ENCODE measurements at places on chromosomes 5 and 9.
A peak's percentile ranks its signal among the peaks of the same experiment; 100 is the strongest.

DNA sequence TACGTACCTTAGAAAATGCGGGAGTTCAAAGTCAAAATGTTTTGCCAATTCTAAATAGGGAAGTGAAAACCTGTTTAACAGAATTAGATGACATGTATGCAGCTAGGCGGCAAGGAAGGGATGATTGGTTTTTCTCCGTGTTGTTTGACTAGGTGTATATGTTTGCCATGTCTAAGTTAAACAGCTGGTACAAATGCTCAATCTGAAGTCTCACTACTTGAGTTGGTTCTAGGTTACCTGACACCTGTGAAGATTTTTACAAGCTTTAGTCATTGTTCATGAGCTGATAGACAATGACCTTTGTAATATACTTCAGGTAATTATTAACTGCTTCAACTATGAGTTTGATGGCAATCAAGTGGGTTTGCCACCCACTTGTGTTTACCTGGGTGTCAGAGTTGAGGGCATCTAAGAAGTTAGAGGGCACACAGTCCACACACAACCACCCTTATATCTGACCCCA lies 74.3 kb downstream of the SLC44A1 start:
- DNase-seq: no peak

DNA sequence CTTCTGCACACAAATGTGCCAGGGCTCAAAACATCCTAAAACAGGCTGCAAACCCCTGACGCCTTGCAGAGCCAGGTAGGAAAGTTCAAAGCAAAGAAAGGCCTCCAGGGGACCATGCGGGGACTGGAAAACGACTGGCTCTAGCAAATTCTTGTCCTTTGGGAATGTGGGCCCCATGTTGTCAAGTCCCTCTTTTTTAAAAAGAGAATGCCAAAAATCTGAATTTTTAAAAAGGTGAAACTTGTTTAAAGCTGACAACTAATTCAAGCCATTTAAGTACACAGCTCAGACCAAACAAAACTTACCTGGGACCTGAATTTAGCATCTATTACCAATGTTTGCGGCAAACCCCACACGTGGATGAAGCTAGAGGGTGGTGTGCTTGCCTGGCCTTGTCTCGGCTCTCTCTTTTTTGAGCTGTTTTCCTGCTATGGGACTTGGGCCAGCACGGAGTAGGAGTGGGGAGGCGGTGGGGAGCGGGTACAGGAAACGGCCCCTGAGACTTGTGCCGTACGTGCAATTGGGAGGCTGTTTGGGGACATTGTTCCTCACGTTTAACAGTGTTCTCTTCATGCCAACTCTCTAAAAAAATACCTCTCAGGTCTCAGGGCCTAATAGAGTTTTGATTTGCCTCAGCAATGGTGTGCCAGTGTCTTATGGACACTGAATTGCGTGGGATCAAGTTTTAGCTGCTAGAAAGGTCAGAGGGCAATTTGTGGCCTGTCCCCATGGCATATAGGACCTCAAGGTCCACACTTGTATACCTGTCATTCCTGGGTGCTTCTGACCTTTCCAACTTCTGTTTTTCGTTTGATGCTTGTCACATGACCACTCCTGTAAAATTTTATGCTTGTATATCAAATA lies 15.1 kb upstream of the PHF19 start:
- no peak for DNase-seq

- DNase-seq: no peak
These were observed 245.5 kb downstream of the SMARCA2 start for GRCh38 chr9:2260417-2261306.

DNA sequence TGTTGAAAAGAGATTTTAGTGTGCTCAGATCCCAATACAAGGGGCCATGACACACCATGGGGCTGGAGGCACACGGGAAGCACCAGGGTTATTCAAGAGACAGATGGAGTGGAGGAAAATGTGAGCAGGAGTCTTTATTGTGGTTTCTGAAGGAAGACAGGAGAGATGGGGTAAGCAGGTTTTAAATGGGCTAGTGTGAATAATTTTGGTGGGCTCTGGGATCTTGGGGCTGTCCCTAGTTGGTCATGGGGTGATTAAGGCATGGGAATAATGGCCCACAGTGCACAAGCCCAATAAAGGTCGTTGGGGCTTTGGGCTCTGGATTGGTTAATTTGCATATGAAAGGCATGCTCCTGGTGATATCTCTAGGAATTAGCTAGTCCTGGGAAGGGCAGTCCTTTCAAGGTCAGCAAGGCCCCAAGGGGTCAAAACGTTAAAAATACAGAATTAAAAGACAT lies 3.6 kb upstream of the SCGB3A2 start:
- DNase-seq: no peak

DNA sequence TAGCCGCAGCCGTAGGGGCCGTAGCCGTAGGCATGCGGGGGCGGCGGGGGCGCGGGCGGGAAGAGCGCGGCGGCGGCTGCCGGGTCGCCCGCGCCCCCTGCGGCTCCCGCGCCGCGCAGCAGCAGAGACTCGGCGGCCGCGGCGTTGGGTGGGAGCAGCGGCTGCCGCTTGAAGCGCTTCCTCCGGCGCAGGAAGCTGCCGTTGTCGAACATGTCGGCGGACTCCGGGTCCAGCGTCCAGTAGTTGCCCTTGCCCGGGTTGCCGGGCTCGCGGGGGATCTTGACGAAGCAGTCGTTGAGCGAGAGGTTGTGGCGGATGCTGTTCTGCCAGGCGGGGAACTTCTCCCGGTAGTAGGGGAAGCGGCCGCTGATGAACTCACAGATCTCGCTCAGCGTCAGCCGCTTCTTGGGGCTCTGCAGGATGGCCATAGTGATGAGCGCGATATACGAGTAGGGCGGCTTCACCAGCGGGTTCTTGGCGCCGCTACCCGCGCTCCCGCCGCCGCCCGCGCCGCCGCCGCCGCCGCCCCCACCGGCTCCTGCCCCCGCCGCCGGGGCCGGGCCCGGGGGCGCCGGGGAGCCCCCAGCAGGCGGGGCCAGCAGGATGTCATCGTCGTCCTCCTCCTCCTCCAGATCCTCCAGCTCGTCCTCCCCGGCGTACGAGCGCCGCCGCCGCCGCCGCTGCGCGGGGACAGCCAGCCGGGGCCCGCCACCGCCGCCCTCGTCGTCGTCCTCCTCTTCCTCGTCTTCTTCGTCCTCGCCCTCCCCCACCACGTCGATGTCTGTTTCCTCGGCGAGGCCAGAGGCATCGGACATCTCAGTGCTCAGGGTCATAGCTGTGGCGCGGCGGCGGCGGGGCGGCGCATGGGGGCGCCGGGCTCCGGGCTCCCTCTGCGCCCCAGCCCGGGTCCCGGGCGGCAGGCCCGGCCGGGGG lies 781 bp downstream of the FOXD1 start:
- no peak for DNase-seq

- DNase-seq: no peak
These were observed 69.4 kb upstream of the FCN2 start for GRCh38 chr9:134811079-134811672.

DNA sequence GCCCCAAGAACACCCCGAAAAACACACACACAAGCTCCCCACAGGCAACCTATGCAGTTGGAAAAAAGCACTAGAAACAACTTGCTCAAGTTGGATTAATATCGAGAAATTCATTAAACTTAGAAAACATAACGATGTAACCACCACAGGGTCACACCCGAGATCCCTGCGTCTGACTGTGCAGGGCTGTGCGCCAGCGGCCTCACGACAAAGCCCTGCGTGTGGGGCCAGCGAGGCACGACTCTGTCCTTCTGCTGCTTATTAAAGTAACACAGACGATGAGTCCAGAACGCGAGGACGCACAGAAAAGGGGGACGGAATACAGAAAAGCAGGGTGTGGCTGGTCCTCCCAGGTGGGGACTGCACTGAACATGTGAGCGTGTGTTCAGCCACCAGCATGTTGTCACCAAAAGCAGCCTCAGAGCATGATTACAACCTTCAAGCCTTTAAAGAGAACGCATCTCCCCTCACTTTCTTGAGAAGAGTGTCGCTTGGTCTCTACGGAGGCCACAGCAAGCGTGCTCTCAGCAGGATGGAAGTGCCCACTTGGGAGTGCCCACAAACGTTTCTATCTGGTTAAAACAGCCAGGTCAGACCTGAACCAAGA lies 14.4 kb downstream of the SLC12A7 start:
- DNase-seq: no peak

GRCh38 chr5:55278778-55279177 lies 28.7 kb downstream of the DHX29 start:
- no peak for DNase-seq

DNA sequence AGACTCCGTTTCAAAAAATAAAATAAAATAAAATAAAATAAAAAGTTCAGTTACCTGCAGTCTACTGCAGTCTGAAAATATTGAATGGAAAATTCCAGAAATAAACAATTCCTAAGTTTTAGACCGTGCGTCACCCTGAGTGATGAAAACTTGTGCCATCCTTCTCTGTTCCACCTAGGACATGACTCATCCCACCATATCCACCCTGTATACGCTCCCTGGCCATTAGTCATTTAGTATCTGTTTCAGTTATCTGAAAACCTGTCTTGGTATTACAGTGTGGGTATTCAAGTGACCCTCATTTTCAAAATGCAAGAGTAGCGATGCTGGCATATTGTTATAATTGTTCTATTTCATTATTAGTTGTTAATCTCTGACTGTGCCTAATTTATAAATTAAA lies 51.8 kb upstream of the TEX48 start:
- no peak for DNase-seq

DNA sequence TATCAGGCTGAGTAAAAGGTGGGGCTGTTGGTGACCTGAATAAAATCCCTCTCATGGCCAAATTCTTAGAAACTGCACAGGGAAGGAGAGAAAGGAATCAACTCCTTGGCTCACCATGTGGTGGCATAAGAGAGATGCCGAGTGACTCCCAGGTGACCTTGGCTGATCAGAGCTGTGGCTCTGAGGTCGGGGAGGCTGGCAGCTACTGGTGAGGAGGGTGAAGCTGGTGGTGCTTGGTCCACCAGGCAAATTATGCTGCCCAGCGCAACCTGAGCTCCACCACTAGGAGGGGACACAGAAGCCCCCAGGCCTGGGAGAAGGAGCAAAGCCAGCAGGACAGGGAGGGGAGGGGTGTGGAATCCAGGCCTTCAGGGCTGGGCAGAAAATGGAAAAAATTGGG lies 111.2 kb upstream of the IL12B start:
- no peak for DNase-seq

GRCh38 chr9:122239722-122240121 lies 11.0 kb upstream of the LHX6 start:
- DNase-seq: no peak

- no peak for DNase-seq
These were observed 14.7 kb downstream of the PBX3 start for GRCh38 chr9:125761676-125762450.

DNA sequence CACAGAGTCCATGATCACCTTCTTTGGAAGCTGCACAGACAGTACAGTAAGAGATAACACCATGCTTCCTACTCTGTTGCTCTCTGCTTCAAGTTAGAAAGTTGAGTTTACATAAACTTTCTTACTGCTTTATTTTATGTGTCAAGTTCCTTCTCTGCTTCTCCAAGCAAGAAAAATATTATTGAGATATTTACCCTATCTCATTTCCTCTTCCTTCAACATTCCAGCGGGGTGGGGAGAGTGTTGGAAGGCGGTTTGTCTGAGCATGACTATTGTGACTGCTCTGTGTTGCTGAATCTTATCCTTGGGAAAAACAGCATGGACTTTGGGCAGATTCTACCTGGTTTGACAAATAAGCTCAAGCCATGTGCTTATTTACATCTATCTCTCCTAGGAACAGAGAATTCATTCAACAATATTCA lies 66.9 kb upstream of the EPB41L4A start:
- DNase-seq: no peak

DNA sequence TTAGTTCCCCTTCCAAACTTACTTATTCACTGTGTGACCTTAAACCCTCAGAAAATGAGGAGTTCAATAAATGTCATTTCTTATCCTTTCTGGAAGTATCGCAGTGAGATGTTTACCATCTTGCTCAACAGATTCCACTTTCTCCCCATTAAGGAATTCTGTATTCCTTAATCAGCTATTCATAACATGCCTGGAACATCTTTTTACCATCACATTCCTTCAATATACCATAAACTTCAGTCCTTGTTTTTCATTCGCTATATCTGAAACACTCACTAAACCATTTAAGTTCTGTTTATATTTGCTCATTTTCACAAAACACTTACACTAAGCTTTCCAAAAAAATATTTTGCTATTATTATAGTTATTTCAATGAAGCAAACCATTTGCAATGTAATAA lies 1158.6 kb downstream of the CDH12 start:
- no peak for DNase-seq

DNA sequence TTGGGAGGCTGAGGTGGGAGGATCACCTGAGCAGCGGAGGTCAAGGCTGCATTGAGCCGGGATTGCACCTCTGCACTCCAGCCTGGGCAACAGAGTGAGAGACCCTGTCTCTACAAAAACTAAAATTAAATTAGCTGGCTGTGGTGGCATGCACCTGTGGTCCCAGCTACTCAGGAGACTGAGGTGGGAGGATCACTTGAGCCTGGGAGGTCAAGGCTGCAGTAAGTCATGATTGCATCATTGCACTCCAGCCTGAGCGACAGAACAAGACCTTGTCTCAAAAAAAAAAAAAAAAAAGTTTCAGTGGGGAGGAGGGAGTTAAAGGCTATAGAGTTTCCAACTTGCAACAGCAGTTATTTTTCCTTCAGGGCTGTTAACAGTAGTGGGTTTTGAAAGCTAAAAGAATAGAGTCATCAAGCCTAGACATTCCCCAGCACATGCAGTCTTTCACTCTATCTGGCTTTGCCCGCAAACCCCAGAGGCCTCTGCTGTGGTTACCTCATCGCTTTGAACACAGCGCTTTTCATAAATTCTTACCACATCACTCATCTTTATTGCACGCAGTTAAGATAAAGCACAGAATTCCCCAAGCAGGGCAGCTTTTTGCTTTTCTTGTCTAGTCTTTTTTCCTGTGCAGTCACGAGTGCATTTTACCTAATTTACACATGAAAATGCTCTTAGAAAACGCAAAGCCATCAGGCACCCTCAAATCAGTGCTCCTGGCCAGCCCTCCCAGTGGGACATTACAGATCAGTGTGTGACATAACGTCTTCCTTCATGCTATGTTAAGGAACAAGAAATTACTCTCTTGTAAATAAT lies 8.7 kb upstream of the SLC2A8 start:
- DNase-seq: peak; percentile 66

DNA sequence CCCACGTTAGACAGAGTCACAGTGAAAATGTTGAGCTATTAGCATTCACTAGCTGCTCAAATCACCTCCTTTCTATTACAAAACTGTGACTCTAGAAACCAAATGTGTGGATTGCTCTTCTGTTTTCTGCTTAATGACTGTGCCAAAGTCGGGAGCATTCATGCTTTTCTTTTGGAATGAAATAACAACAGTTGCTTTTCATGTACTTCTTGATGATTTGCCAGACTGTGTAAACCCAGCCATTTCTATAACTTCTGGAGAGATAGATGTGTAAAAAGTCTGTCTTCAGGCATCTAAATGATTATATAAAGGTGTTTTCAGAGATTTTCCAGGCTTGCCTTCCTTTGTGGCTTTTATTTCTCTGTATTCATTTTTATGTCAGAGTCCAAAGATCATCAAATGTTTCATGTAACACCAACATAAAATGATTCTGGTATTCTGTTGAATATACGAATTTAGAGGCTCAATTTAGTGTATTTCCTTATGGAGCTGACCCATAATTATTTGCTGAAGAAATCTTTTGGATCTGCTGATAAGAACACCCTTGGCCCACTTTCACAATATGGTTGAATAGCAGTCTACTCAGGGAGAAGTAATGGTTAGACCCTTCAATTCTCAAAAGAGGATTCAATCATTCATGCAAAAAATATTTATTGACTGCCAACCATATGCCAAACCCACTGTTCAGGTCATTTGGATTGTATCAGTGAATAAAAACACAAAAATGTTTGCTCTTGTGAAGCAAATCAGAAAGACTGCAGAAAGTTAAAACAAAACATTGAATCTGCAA lies 581.2 kb downstream of the CDH18 start:
- DNase-seq: no peak

GRCh38 chr5:57887851-57888621 lies 405.4 kb upstream of the ACTBL2 start:
- no peak for DNase-seq
